ENCODE measurements at places on chromosomes 6 and 20.

GRCh38 chr20:47711046-47711752, 74.1 kb downstream of the SULF2 start:
- DNase-seq = no peak

GRCh38 chr6:118712969-118713368, 61.6 kb upstream of the CEP85L start:
- no peak for DNase-seq

- DNase-seq = no peak
Observed at GRCh38 chr6:168410554-168411011, 30.4 kb upstream of the SMOC2 start.

DNA sequence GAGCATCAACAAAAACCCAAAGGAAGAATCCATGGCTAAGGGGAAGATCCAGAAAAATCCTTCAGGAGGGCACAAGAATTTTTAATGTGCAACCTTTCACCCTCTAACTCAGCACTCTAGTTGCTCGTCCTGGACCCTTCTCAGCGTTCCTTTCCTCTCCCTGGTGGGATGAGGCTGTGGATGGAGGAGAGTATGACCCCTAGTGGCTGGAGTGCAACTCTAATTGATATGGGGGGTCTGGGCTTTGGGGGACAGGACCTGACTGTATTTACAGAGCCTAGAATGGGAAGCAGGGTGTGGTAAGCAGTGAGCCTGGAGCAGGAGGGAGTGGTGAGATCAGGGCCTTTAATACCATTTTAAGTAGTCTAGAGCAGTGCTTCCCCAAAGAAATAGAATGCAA, 83.9 kb upstream of the CEP85L start:
- DNase-seq = no peak

DNA sequence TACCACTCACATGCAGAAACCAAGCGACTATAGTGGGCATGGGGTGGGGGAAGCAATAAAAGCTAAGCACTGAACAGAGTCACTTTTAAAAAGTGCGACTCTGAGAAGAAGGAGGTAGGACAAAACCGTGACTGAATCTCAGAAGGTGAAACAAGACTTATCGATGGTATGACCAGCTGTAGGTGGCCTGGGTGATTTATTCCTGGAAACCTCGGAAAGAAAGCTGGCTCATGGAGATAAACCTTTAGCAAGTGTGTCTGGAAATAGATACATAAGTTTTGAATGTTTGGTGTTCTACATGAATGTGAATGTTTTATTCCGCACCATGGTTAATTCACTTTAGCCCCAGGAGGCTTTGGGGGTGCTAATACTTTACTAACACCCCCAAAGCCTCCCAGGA, 43.9 kb downstream of the BANF2 start:
- no peak for DNase-seq

GRCh38 chr20:62233684-62234083, 4.6 kb upstream of the OSBPL2 start:
- DNase-seq = no peak

DNA sequence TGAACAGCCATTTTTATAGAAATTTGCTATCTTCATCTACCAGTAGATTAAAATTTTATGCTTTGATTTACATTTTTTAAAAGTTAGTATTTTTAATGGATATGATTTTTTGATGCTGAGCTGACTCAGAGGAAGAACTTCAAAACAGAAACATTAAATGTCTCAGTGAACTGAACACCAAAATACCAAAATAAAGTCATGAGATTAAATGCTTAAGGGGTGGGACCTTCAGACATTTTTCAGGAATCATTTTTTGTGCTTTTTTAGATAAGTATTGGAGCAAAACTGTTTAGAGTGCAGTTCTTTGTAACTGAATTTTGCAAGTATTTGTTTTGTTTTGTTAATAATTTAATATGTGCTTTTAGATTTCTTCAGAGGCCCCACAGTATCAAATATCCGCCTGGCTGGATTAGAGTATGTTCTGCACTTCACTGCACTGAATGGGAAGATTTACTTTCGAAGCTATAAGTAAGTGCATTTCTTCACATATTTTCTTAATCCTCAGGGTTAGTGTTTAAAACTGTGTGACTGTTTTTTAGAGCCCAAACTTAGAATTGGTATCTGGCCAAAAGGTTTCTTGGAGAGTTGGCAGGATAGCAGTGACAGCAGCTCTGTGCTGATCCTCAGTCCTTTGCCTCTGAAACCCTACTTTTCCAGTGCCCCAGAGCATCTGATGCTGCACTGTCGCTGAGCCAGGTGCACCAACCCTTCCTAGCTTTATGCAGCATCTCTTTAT, 33.7 kb downstream of the RPF2 start:
- DNase-seq = no peak

DNA sequence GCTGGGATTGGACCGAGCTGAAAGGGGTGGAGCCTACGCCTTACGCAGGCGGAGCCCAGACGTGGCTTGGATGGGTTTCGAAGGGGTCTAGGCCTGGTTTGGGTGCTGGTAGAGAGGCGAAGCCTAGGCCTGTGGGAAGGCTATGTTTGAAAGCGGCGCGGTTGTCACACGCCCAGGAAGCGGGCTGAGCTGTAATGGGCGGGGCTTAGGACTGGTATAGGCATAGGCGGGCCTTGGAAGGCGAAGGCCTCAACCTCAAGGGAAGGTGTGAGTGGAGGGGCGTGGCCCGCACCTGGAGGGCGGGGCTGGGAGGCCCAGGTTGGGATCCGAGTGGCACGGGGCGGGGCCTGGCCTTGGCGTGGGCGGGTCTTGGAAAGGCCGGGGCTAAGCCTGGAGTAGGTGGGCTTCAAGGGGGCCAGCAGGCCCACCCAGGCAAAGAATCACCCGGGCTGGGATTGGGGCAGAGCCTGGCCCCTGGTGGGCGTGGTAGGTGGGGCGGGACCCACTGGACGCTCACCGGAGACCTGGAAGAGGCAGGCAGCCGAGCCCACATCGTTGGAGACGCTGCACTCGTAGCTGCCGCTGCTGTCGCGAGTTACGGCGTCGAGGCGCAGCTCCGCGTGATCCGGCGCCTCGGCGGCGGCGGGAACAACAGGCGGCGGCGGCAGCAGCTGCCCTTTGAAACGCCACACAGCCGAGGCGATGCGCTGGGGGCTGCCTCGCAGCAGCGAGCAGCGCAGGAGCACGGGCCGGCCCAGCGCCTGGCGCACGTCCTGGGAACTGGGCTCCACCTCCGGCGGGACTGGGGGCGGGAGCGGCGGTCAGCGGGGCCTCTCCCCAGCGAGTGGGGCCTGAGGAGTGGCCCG, 49.0 kb downstream of the MDGA1 start:
- peak; percentile 61 for DNase-seq

DNA sequence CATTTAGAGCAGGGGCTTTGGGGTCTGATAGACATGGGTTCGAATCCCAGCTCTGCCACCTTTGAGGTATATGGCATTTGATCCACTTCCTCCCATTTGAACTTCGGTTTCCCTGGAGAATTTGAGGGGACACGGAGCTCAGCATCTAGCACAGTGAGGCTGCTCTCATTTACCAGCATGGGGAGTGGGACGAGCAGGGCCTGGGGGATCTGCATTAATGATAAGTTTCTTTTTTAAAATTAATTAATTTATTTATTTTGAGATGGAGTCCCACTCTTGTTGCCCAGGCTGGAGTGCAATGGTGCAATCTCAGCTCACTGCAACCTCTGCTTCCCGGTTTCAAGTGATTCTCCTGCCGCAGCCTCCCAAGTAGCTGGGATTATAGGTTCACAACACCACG, 52.6 kb downstream of the VSTM2L start:
- no peak for DNase-seq

- no peak for DNase-seq
Observed at GRCh38 chr6:116412270-116412669, 41.5 kb downstream of the DSE start.

DNA sequence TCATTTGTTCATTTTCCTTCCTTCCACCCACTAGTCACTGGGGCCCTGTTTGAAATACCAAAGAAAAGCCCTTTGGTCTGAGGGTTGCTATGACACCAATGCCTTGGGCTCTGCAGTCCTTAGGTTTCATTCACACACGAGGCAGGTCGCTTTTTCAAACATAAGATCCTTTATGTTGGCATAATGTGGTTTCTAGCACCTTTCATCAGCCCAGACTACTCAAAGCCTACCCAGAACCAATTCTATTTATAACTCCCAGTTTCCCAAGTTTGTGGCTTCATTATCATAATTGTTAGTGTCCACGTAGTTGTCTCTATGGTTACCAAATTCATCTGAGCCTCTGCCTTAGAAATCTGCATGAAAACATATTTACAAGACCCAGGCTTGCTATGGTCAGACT, 6.6 kb upstream of the TP53RK start:
- no peak for DNase-seq

- no peak for DNase-seq
Observed at GRCh38 chr6:137339929-137340559, 120.9 kb upstream of the IFNGR1 start.

DNA sequence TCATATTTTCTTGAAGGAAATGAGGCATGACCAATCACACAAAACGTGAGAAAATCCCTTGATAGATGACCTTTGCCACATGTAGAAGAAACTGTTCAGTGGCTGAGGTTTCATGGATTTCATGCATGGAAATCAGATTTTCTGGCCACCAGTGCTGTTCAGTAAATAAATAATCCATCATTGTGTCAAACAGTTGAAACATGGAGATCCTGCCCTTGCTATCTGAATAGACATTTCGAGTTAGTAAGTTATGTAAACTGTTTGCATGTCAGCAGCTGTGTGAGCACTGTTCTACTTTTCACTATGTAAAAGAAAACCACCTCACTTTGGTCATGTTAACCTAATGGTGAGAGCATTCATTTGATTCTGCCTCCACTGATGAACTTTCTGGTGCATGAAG, 793.9 kb upstream of the EPHA7 start:
- DNase-seq = no peak

- no peak for DNase-seq
Observed at GRCh38 chr20:42155586-42155985, 537.4 kb upstream of the CHD6 start.

GRCh38 chr6:28490205-28490890, 25.2 kb downstream of the GPX6 start:
- DNase-seq = peak; percentile 37

DNA sequence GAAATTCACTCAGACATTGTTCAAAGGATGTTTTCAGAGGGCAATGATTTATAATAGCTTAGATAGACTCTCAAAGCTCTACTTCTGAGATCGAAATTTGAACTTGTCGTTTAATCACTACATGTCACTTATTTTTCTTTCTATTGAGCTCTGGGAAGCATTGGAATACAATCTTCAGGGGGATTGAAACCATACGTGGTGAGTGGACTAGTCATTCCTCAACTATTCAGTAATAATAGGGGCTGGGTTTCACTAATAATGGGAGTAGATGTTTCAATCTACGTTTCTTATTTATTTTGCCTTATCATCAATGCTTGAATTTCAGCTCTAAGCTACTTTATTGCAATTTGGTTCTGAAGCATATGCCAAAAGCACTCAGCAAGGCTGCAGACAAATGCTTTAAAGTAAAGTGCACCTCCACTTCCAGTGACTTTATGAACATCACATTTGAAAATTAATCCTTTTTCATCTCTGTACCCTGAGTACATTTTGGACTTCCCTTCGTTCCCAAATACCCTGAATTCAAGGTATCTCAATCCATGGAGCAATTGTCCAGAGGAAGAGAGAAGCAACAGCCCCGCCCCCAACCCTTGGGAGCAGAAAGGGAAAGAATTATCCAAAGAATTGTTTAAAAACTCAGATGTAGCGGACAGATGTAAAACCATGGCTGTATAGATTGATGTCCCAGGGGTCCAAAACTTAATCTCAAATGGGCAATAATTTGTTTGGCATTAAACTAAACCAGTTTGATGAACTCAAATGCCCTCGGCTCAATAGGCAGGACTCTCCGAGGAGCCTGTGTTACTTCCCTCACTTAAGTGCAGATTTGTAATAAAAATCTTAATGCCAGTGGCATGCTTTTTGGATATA, 68.1 kb downstream of the HFE start:
- no peak for DNase-seq

GRCh38 chr6:74578339-74578738, 627.5 kb downstream of the COL12A1 start:
- DNase-seq = no peak

- no peak for DNase-seq
Observed at GRCh38 chr6:151095538-151096254, 144.1 kb upstream of the AKAP12 start.

- no peak for DNase-seq
Observed at GRCh38 chr6:93300661-93301060, 118.7 kb downstream of the EPHA7 start.

- DNase-seq = no peak
Observed at GRCh38 chr6:161212902-161213301, 61.0 kb downstream of the AGPAT4 start.

DNA sequence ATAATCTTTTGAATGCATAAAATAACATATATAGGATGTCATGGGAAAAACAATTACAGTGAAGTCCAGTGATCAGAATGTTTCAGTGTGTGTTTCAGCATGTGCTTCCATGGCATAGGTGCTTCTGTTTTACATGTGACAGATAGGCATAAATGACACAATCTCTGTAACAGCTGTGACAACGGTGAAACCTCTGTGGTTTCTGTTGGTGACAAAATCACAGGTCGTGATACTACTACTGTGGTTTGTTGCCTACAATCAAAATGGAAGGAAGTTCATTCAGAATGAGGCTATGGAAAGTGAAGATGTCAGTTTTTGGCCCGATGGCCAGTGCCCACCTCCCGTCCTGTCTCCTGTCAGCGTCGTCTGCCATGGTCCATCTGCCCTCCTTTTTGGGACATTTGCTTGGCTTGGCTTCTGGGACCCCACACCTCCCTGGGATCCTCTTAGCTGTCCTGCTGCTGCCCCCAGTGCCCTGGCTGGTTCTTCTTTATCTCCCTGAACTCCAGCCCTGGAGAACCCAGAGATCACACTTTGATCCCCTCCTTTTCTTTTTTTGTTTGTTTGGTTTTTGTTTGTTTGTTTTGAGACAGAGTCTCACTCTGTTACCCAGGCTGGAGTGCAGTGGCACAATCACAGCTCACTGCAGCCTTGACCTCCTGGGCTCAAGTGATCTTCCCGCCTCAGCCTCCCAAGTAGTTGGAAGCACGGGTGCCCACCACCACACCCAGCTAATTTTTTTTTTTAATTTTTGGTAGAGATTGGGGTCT, 79.3 kb upstream of the NAA20 start:
- peak; percentile 65 for DNase-seq

DNA sequence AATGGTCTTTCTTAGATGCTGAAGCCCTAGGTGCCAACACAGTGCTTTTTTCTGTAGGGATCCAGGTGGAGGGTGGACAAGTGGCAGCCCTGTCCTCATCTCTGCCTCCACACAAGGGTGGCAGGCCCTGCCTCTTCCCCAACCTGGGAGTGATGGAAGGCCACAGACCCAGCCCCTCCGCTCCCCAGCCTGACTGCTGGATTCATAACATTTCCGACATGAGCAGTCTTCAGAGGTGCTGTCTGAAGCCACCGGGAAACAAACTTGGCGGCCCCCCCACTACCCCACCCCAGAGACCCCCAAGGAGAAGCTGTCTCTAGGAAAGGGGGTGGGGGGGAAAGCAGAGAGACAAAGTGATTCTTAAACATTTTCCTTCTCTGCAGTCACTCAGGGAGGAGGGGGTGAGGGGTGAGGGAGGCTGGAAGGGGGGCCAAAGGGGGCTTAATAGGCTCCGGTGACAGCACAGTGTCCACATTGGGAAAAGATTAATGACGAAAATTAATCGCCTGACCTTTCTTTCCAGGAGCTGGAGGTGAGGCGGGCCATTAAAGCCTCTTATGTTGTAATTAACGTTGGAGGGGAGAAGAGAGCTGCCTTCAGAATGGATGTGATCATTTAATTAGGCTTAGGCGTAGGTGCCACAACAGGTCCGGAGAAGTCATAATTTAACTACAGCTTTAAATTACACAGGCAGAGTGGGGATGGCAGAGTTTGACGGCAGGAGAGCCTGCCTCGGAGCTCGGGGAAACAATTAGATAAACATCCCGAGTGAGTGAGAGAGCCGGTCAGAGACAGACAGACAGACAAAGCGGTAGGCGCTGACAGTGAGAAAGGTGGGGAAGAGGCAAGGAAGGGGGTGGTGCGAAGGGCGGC, 76.8 kb upstream of the FOXP4 start:
- DNase-seq = no peak

Data from activated CD8-positive, alpha-beta T cell treated with anti-CD3 and anti-CD28 coated beads for 36 hours (primary cell).